ENCODE measurements at places on chromosomes 6 and 20. TPM values are rescaled to one million over a fixed set of nuclear protein-coding genes. Genes with fewer than 3 reads are reported as not detected.

DNA sequence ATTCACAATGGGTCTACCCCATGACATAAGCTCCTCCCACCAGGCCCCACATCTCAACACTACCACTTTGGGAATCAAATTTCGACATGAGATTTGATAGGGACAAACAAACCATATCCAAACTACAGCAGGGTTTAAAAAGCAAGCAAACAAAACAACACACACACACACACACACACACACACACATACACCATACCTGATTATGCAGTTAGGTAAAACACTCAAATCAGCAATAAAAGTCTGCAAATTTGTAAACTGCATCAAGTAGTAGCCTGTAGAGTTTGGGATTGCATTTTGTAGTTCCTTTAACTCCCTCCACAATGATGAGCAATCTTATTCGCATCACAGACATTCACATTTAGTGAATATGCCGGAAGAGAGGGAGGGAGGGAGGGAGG lies 32.6 kb upstream of the TNFAIP3 start:
- no peaks in the 10 kb centered on the region for H3K27me3 ChIP-seq
- H3K4me1 ChIP-seq = no peaks in the 10 kb centered on the region
- no peak overlapping the region for H3K27ac ChIP-seq
- H3K4me3 ChIP-seq = no peak overlapping the region
- no peak for DNase-seq

DNA sequence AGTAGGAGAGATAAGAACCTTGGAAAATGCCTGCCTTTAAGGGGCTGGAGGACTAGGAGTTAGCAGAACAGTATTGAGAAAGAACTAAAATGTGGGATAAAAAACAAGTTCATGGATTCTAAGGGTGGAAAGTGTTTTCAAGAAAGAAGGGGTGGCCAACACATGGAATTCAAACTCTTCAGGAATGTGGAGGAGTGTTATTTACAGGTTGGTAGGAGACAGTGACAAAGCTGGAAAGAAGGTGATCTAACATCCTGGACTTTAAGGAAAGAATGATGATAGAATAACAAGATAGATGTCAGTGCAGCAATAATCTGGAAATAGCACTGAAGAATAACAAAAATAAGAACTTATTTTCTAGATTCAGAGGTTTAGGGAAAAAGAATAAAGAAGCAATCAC lies 54.0 kb upstream of the TNFRSF21 start:
- DNase-seq = no peak
- H3K4me1 ChIP-seq = no peaks in the 10 kb centered on the region
- no peak overlapping the region for H3K4me3 ChIP-seq
- H3K36me3 ChIP-seq = no peaks in the 10 kb centered on the region

- H3K4me1 ChIP-seq = no peaks in the 10 kb centered on the region
- H3K4me3 ChIP-seq = no peak overlapping the region
- no peak for DNase-seq
- H3K27ac ChIP-seq = no peak overlapping the region
- H3K27me3 ChIP-seq = no peaks in the 10 kb centered on the region
These were observed 55.9 kb downstream of the NINL start for GRCh38 chr20:25529295-25529951.

GRCh38 chr6:113182370-113183141 lies 674.6 kb upstream of the MARCKS start:
- no peak overlapping the region for H3K4me3 ChIP-seq
- no peaks in the 10 kb centered on the region for H3K4me1 ChIP-seq
- DNase-seq = no peak
- no peaks in the 10 kb centered on the region for H3K36me3 ChIP-seq
- H3K27me3 ChIP-seq = no peaks in the 10 kb centered on the region

DNA sequence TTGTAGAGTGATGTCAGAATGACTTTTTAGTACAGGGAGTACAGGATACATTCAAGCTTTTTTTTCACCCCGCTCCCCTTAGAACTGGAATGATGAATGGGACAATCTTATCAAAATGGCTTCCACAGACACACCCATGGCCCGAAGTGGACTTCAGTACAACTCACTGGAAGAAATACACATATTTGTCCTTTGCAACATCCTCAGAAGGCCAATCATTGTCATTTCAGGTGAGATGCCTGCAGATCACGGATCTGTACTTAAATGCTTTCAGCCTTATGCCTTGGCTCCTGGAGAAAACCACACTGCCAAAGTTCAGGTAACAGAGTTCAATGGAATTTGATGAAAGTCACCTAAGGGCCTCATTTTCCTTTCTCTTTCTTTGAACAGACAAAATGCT lies 8.5 kb downstream of the TNFAIP3 start:
- peaks cover 65% of the 10 kb centered on the region for H3K36me3 ChIP-seq
- no peak overlapping the region for H3K4me3 ChIP-seq
- no peak overlapping the region for H3K27ac ChIP-seq
- H3K4me1 ChIP-seq = peaks cover 33% of the 10 kb centered on the region
- DNase-seq = no peak
- H3K27me3 ChIP-seq = no peaks in the 10 kb centered on the region

- H3K4me1 ChIP-seq = peaks cover 43% of the 10 kb centered on the region
- no peak for DNase-seq
- H3K4me3 ChIP-seq = no peak overlapping the region
These were observed 29.6 kb downstream of the ZC3H12D start for GRCh38 chr6:149455031-149455732.

- no peak for DNase-seq
- H3K36me3 ChIP-seq = no peaks in the 10 kb centered on the region
- no peak overlapping the region for H3K27ac ChIP-seq
- H3K4me1 ChIP-seq = no peaks in the 10 kb centered on the region
These were observed 118.7 kb upstream of the TBX18 start for GRCh38 chr6:84882768-84883766.

GRCh38 chr6:40917603-40918002 lies 121.4 kb downstream of the UNC5CL start:
- H3K4me3 ChIP-seq = no peak overlapping the region
- no peaks in the 10 kb centered on the region for H3K4me1 ChIP-seq
- no peak for DNase-seq

GRCh38 chr6:134094441-134094840 lies 42.0 kb upstream of the SLC2A12 start:
- no peak overlapping the region for H3K4me3 ChIP-seq
- DNase-seq = no peak
- H3K27me3 ChIP-seq = no peaks in the 10 kb centered on the region
- no peak overlapping the region for H3K27ac ChIP-seq
- no peaks in the 10 kb centered on the region for H3K4me1 ChIP-seq

DNA sequence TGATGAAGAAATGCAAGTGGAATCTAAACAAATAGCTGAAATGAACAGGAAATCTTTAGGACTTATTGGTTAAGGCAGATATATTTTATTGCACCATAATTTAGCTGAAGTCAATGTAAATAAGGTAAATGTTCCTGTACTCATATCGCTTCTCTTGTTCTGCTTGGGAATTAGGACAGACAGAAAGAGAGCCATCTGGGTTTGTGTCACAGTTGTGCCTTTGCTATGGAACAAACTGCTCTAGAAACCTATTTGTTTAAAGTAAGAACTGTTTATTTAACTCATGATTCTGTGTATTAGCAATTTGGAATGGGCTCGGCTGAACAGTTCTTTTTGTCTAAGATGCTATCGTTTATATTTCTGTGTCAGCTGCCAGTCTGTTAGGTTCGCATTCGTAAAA lies 143.8 kb upstream of the KHDRBS2 start:
- no peaks in the 10 kb centered on the region for H3K27me3 ChIP-seq
- H3K4me1 ChIP-seq = no peaks in the 10 kb centered on the region
- H3K36me3 ChIP-seq = no peaks in the 10 kb centered on the region
- no peak overlapping the region for H3K4me3 ChIP-seq

- no peak for DNase-seq
- no peak overlapping the region for H3K27ac ChIP-seq
- no peaks in the 10 kb centered on the region for H3K4me1 ChIP-seq
- no peaks in the 10 kb centered on the region for H3K27me3 ChIP-seq
- H3K36me3 ChIP-seq = no peaks in the 10 kb centered on the region
- no peak overlapping the region for H3K4me3 ChIP-seq
These were observed 33.7 kb downstream of the CYP24A1 start for GRCh38 chr20:54140067-54140466.

- H3K4me1 ChIP-seq = no peaks in the 10 kb centered on the region
- peak overlapping the region; percentile 66 for H3K27ac ChIP-seq
- no peak for DNase-seq
- no peak overlapping the region for H3K4me3 ChIP-seq
These were observed 31.5 kb downstream of the SNX5 start for GRCh38 chr20:17936761-17937732.

DNA sequence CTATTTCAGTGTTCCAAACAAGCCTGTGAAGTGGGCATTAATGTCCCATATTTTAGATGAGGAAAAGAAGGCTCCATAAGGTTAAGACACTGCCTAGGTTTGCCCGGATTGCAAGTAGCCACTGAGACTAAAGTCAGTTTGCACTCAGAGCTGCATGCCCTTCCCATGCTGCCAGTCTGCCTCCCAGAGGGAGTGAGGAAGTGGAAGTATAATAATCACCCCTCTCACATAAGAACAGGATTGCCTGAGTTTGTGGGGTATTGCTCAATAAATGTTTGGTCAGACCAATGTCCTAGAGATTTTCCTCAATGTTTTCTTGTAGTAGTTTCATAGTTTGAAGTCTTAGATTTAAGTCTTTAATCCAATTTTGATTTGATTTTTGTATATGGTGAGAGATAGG lies 43.9 kb upstream of the CLIC5 start:
- no peak overlapping the region for H3K27ac ChIP-seq
- no peaks in the 10 kb centered on the region for H3K4me1 ChIP-seq
- no peak for DNase-seq
- no peaks in the 10 kb centered on the region for H3K27me3 ChIP-seq
- H3K36me3 ChIP-seq = no peaks in the 10 kb centered on the region
- no peak overlapping the region for H3K4me3 ChIP-seq

DNA sequence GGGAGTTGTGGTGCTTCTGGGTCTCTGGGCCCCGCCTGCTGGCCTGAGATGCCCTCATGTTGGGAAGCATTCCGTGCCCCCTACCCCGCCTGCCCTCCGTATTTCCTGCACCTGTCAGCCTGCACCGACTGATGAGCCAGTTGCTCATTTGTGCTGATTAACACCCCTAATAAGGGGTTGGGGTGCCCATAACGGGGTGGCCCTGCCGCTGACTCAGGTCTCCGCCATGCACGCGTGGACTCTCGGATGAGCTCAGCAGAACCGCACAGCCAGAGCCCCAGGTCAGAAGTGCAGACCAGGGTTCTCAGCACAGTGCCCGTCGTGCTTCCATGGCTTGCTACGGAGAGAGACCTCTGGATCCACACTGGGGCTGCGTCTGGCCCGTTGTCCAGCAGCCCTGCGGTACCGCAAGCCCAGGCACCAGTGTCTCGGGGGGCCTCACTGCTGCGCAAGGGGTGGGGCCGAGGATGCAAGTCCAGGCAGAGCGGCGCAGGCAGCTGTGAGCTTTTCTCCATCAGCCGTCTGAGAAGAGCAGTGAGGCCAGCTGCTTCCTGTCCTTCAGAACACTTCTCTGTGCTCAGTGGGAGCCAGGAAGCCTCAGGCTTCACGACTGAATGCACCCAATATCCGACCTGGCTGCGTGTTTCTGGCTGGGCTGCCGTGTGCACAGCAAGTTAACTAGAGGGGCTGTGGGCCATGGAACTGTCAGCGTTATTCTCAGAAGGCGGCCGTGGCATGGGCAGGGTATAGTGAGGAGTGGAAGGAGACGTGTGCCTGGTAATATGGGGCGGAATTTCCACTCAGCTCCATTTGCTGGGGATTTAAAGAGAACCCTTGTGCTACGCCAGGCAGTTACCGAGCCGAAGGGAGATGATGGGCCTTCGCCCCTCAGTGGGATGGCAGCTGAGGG lies 18.6 kb downstream of the MTG2 start:
- no peak overlapping the region for H3K27ac ChIP-seq
- no peaks in the 10 kb centered on the region for H3K4me1 ChIP-seq
- DNase-seq = no peak
- H3K36me3 ChIP-seq = peaks cover 82% of the 10 kb centered on the region

DNA sequence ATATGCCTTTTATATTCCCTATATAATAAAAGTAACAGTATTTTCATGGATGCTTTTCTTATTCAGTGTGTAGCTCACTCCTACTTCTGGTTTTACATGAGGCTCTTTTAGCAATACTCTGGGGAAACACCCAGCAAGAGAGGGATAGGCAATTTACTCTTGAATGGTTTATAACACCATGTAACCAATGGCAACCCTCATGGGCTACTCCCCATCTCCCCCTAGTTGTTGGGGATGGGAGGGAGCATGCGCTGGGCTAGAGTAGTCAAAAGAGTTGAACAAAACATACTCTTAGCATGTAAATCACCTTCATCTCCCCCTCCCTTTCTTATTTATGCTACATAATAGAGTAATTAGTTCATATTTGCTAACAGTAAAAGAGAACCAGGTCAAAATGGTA lies 140.1 kb upstream of the LRFN2 start:
- no peak for DNase-seq
- H3K27ac ChIP-seq = no peak overlapping the region
- no peaks in the 10 kb centered on the region for H3K27me3 ChIP-seq
- no peak overlapping the region for H3K4me3 ChIP-seq
- H3K4me1 ChIP-seq = no peaks in the 10 kb centered on the region

DNA sequence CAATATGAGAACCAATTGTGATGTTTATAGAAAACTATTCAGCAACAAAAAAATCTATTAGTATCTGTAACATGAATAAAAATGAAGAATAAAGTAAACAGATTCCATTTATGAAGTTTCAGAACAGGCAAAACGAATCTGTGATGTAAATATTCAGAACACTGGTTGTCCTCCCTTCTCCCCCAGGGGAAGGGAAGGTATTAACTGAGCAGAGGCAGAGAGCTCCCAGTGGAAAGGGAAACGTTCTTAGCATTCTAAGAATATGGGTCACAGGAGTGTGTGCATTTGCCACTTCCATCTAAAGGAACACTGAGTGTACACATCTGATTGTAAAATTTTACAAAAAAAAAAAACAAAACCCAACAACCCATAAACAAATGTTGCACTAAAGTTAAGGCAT lies 23.1 kb downstream of the SPAG4 start:
- no peak overlapping the region for H3K27ac ChIP-seq
- DNase-seq = no peak

Gene ECT2L
- 1.1 TPM for total RNA-seq

Gene HCK
- total RNA-seq = 10.5 TPM

Gene TREML1
- 2.2 TPM for total RNA-seq

Gene NTSR1
- not detected for total RNA-seq

Gene EBF4
- total RNA-seq = 15.6 TPM

Gene TRIM15
- total RNA-seq = not detected

Gene PNLDC1
- not detected for total RNA-seq

Gene PAX1
- total RNA-seq = not detected

Gene CSNK2A1
- total RNA-seq = 62.4 TPM

Gene HDGFL1
- total RNA-seq = not detected

All from tibial nerve (tissue), 4 donors.